ENCODE measurements at places on chromosomes 16 and 17.
A peak's percentile ranks its signal among the peaks of the same experiment; 100 is the strongest.

- DNase-seq: no peak
Observed at GRCh38 chr16:61654962-61655361, 381.3 kb downstream of the CDH8 start.

GRCh38 chr16:63422715-63423114, 1386.5 kb upstream of the CDH8 start:
- no peak for DNase-seq

DNA sequence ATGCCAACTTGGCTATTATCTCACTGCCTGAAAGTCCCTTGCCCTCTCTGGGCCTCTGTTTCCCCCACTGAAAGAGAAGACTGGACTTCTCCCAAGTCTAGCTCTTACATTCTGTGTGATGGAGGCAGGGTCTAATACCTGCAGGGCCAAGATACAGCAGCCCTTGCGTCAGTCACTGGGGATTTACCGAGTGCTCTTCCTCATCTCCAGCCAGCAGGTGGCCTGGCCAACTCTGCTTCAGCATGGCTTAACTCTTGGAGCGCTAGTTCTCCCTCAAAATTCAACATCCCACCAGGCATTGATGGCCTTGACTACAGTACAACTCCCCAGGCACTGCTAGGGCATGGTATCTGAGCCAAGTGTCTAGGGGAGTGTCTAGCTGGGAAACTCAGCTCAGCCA, 19.9 kb upstream of the MTMR4 start:
- no peak for DNase-seq

- DNase-seq: no peak
Observed at GRCh38 chr17:70184770-70185169, 15.4 kb downstream of the KCNJ2 start.

- DNase-seq: no peak
Observed at GRCh38 chr17:61400066-61400716, 548 bp downstream of the TBX2 start.

- DNase-seq: no peak
Observed at GRCh38 chr17:82013772-82014321, 8.8 kb downstream of the CENPX start.

DNA sequence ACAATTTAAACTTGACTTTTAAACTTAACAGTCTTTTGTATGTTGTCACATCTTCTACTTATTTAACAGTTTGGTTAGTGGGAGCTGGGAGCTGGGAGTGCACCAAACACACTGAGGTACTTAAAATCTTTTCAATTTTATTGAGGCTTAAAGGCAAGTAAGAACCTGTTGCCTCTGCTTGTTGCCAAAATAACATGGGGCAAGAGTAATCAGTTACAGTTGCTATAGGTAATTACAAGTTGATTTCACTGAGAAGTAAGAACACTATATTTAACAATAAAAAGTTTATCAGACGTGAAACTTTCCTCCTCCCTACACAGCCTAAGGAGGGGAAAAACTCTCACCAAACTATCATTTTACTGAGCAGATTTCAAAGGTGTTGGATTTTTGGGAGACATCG, 135.2 kb downstream of the FTO start:
- no peak for DNase-seq

DNA sequence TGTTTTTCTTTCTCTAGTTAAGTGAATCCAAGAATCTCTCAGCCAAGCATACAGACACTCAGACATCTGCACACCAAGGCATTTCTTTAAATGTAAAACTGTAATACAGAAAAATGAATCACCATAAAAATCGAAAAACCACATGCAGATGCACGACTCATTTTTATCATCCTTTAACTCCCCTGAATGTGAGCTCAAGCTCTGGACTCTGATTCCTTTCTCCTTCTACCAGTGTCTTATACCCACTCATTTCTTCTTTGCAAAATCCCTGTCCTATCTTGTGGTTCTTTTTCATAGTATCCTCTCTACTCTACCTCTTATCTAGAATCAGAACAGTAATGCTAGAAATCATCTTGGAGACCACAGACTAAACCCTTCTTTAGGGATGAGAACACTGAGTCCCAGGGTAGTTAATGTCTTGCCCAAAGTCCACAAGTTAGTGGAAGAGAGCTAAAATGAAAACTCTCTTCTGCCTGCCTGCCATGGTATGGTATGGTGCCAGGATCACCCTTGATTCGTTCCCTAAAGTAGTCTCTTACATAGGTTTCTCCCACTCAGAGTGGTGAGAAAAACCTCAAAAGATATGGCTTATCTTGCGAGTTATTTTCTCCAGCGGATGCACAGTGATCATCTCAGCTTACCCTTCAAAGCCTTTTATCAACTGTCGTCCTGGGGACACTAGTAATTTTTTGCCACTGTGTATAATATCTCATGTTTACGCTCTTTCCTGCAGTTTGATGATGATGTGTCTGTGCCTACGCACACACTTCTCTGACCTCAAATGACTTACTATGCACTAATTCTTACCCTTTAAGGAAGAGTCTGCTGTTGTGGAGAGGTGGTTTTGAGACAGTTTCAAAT, 30.2 kb downstream of the BRD7 start:
- DNase-seq: no peak

GRCh38 chr17:80359422-80360110, 55.4 kb upstream of the ENDOV start:
- DNase-seq: no peak

DNA sequence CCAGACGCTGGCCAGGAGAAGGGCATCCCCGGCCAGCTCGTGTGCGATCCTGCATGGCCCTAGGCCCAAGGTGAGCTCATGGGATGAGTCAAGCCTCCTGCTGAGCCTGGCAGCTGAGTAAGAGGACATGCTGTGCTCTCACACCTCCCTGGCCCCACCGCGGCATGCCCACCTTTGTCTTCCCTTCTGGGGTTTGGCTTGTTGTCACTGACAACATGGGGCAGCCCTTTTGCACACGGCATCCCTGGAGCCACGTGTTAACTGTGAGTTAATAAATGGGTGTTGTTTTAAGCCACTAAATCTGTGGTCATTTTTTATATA, 8.9 kb upstream of the TNS4 start:
- DNase-seq: no peak

- peak; percentile 36 for DNase-seq
Observed at GRCh38 chr16:79298894-79299799, 301.4 kb downstream of the MAF start.

- no peak for DNase-seq
Observed at GRCh38 chr17:21470861-21471260, 94.7 kb downstream of the KCNJ12 start.

GRCh38 chr17:46163929-46164594, 29.2 kb downstream of the KANSL1 start:
- DNase-seq: no peak

DNA sequence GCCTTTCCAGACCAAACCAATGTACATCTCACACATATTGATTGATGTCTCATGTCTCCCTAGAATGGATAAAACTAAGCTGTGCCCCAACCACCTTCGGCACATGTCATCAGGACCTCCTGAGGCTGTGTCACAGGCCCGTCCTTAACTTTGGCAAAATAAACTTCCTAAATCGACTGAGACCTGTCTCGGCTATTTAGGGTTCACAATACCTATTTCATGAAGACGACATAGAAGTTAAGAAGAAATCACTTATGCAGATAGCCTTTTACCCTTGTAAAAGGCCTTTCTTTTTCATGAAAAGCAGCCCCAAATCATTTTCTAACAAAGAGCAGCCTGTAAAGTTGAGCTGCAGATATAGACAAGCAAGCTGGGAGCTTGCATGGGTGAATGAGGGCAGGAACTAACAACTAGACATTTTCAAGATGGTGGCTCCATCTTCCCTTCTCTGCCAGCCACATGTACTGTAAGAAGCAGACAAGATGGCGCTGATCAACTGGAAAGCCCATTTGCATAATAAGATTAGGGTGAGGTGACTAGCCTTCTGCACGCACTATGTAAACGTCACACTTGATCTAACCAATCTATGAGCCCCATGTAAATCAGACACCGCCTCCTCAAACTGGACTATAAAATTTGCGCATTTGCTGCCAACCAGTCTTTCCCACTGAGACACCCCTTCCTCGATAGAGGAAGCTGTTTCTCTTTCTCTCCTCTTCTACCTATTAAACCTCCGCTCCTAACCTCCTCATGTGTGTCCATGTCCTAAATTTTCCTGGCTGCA, 4.7 kb upstream of the KDM8 start:
- no peak for DNase-seq

Measured in neural crest cell (in vitro differentiated cells).